AG09319 (cell line): ENCODE measurements at places on chromosomes 2 and 18.

DNA sequence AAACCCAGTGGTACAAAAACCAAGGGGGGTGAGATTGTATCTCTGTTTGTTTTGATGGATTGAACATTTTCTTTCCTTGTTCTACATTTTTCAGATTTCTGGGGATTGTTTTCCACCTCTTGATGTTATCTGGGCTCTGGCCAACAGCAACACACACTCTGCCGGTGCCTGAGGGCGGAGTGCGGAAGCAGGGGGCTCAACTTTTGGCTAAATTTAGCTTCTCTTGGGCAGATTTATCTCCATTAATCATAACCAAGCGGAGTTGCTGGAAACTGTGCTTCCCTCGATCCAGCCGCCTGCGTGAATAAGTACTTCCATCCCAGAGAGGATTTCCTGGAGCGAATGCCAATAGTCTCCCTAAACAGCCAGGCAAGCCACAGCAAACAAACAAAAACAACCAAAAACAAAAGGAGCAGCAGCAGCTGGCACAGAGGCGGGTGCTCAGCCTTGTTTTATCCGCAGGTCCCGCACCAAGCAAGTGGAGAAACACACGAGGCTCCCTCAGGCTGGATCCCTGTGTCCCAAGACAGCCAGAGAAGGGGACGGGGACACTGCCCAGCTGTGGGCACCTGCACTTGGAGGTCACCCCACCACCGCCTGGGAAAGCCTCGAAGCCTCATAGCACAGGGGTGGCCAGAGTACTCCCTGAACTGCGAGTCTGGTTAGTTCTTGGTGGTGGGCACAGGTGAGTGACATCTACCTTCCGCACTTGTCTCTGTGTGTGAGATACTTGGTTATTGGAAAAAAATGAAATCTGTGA, 143.4 kb downstream of the NDUFA10 start:
- no peak for DNase-seq

DNA sequence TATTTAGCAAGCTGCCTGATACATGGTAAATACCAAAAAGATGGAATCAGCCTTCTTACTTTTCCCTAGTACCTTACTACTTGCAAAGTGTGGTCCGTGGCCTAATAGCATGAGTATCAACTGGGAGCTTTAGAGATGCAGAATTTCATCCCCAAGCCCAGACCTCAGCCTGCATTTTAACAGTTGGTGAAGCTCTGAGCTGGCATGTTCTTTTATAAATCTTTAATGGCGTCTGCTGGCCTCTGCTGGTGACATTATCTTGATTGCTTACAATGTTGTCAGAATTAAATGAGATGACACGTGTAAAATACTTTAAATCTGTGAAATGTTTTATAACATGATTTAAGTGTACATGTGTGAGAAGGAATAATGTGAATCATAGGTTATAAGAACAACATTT, 115.1 kb upstream of the NOSTRIN start:
- DNase-seq, result no peak

GRCh38 chr2:175445281-175445680, 263.8 kb upstream of the ATP5MC3 start:
- no peak for DNase-seq

GRCh38 chr2:199480966-199481365, 23.2 kb upstream of the SATB2 start:
- no peak for DNase-seq

DNA sequence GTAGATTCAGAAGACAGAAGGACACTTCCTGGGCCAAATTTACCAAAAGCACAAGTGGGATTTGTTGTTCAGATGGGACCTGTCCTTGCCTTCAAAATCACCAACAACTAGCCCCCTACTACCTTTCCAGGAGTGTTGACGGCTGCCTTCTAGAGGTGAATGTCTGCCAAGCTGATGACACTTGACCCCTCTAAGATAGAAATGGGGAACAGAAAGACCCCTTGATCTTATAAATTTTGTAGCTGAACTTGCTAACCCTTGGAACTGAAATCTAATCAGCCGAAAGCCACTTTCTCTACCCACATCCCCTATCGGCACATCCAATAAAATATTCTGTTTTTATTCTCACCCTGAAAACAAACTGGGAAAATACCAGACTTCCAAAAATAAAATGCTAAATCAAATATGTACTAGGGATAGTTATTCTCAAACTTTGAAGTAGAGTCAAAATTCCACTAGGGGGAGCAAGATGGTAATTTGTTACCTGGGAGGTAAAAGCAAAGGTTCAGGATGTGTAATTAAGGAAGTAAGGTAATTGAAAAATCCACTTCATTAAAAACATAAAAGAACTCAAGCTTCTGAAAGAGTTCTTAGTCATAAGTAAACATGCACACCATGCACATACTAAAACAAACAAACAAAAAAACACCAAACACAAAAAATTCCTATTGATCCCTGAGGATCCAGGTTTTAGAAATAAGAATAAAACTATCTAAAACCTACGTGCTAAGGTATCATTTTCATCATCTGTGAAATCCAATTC, 119.2 kb downstream of the ANKRD44 start:
- DNase-seq, result no peak

DNA sequence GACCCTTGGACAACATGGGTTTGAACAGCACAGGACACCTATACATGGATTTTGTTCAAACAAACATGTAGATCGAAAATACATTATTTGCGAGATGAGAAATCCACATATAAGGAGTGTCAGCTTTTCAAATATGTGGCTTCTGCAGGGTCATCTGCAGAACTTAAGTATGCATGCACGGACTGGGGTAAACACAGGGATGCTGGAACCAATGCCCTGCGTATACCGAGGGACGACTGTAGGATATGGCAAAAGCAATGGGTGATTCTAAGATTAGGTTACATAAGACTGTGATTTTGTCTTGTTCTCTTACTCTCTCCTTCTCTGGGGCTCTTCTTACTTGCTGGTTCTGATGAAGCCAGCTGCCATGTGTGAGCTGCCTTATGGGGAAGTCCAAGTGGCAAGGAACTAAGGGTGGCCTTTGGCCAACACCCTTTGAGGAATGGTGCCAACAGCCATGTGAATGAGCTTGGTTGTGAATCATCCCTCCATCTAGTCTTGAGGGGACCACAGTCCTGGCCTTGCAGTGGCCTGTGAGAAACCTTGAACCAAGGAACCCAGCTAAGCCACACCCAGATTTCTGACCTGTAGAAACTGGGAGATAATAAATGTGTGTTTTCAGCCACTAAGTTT, 66.5 kb downstream of the EVA1A start:
- DNase-seq, result no peak

GRCh38 chr2:28754321-28754720, 2.7 kb downstream of the PPP1CB start:
- no peak for DNase-seq

GRCh38 chr2:226208726-226209125, 590.9 kb downstream of the IRS1 start:
- no peak for DNase-seq

- no peak for DNase-seq
Observed at GRCh38 chr18:27447451-27447881, 262.4 kb upstream of the CHST9 start.

- DNase-seq, result no peak
Observed at GRCh38 chr2:102619414-102620319, at the start of gene SLC9A2. Gene SLC9A2 (plus strand): TSS chr2:102619553. CDS start chr2:102619849, 296 bp downstream.

DNA sequence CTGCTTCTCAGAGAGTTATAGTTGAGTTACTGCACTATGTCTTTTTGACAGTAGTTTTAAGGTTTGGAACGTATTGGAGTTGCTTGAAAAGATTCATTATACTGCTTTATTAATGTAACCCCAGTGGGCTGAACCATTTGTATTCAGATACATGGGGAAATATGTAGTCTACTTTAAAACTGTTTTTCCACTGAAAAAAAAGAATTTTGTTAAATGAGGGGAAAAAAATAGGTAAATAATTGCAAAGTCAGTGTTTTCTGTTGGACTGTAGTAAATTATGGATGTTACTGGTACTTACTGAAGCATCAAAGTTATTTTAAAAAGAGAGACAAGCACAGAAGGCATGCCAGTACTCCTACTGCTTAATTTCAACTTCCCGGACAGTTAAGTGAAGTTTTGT, 36.4 kb downstream of the ZC3H15 start:
- no peak for DNase-seq

DNA sequence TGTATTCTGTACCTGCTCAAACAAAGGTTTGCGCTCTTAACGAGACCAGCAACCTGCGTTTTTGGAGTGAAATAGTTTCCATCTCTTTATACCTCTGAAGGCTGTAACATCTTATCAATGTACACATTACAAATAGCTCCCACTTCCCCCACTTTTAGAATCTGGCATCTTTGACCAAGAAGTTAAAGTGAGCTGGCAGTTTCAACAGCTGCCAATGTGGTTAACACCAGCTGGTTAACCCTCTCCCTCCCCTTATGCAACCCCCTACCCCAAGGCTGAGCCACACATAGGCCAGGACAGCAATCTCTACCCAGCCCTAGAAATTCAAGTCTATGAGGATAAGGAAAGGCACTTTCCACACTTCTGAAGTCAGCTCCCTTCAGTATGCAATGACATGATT, 2.2 kb upstream of the SERTAD2 start:
- no peak for DNase-seq

DNA sequence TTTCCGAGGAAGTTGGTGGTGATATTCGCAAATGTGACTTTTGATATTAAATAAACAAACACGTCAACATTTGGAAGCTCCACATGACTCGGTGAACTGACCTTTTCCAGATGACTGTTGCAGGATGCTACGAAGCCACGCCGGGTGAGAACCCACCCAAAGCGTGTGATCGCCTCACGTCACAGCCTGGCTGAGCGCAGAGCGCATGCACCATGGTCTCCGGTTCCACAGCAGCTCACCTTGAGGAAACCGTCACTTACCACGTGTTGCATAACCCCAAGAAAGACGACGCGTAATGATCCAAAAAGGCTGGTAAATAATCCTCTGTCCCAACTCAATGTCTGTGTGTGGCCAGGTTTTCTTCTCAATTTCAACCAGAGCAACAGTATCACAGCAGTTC, 64.5 kb upstream of the CTDP1 start:
- DNase-seq, result no peak

DNA sequence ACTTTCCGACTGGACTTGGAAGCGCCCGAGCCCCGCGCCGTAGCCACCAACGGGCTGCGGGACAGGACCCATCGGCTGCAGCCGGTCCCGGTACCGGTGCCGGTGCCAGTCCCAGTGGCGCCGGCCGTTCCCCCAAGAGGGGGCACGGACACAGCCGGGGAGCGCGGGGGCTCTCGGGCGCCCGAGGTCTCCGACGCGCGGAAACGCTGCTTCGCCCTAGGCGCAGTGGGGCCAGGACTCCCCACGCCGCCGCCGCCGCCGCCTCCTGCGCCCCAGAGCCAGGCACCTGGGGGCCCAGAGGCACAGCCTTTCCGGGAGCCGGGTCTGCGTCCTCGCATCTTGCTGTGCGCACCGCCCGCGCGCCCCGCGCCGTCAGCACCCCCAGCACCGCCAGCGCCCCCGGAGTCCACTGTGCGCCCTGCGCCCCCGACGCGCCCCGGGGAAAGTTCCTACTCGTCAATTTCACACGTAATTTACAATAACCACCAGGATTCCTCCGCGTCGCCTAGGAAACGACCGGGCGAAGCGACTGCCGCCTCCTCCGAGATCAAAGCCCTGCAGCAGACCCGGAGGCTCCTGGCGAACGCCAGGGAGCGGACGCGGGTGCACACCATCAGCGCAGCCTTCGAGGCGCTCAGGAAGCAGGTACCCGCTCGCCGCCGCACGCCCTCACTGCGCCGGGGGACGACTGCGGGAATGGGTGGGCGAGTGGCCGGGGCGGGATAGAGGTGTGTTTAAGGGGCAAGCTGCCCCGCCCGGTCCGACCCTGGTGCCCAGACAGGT, 713 bp downstream of the ATOH8 start:
- no peak for DNase-seq

DNA sequence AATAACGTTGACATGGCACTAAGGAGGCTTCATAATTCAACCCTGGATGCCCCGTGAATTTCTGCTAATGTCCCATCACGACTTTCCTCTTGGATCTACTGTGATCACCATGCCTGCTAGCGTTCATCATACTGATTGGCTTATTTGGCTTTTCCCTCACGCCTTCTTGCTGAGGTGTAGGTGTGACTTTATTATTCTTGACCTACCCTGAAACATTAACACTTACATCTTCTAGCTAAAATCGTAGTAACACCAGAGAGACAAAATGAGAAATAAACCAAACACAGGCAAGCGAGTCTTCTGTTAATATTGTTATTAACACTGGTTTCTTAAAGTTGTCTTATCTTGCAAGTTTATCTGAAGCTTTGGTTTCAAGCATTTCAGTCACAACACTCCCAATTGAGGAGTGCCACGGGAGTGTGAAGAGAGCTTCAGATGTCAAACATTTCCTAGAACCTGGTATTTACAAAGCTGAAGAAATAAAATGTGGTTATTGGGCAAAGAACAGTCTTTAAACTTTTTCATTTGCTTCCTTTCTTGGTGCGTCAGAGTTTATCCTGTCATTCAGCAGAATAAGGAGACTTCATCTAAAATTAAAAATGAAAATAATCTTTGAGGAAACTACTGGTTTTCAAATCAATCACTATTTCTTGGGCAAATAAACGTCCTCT, 15.4 kb upstream of the STAT1 start:
- DNase-seq, result no peak

- DNase-seq, result no peak
Observed at GRCh38 chr2:144325086-144325485, 194.8 kb downstream of the ZEB2 start.

DNA sequence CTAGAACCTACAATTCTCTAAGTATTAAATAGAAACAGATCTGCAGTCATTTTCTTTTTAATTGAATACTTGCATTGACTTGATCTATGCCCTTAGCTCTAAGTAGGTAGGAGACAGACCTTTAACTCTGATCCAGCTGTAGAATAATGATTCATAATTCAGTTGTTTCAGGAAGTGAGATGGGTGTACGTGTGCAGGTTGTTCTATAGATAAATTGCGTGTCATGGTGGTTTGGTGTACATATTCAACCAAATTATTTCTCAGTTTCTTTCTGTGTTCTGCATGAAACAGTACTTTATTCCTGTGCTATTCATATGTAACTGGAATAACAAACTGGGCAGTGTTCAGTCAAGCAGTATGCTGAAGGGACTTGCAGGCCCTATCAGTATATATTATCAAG, 34.3 kb upstream of the CD226 start:
- DNase-seq, result no peak

DNA sequence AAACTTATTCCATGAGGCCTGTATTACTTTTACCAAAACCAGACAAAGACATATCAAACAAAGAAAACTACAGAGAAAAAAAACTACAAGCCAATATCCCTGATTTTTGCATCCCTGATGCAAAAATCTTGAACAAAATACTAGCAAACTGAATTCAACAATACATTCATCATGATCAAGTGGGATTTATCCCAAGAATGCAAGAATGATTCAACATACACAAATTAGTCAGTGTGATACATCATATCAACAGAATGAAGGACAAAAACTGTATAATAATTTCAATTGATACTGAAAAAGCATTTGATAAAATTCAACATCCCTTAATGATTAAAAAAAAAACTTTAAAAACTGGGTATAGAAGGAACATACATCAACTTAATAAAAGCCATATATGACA, 106.8 kb downstream of the SLC39A10 start:
- no peak for DNase-seq

GRCh38 chr18:23969664-23970063, 44.9 kb upstream of the TTC39C start:
- no peak for DNase-seq

- DNase-seq, result no peak
Observed at GRCh38 chr2:226601881-226602662, 197.5 kb downstream of the IRS1 start.
